ENCODE measurements at places on chromosomes 5 and 9. TPM values are rescaled to one million over a fixed set of nuclear protein-coding genes. Genes with fewer than 3 reads are reported as not detected.

DNA sequence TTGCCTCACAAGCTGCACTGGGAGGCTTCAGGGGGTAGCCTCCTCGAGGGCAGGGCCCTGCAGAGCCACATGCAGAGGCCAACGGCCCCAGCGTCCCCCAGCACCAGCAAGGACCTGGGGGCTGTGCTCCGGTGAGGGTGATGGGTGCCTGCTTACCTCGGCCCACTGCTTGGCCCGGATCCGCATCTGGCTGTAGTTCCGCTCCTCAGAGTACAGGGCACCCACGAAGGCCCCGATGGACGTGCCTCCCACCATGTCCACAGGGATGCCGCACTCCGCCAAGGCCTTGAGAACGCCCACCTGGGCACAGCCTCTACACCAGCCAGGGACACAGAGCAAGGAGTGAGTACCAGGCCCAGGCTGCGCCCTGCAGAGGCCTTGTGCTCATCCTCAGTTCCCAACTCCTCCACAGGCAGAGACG is 8.0 kb upstream of the NSMF start:
- no peak for DNase-seq

- no peak for DNase-seq
Measured at GRCh38 chr9:121185178-121185745, 16.4 kb downstream of the RAB14 start.

DNA sequence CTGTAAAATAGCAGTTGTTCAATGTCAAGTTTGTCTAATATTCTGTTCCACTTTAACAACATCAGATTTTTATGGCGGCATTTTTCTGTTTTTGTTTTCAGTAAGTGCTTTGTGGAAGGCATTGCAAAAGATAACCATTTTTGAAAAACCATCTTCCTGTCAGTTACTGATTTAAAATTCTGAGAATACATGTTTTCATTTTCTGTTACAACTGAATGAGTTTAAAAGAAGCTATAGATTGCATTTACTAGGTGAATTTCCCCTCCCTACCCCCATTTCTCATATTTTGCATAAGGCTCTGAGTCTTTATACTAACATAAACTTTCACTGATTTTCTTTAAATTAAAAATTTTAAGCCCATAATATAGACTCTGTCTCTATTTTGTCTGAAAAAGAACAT is 4.6 kb upstream of the ERAP2 start:
- no peak for DNase-seq

DNA sequence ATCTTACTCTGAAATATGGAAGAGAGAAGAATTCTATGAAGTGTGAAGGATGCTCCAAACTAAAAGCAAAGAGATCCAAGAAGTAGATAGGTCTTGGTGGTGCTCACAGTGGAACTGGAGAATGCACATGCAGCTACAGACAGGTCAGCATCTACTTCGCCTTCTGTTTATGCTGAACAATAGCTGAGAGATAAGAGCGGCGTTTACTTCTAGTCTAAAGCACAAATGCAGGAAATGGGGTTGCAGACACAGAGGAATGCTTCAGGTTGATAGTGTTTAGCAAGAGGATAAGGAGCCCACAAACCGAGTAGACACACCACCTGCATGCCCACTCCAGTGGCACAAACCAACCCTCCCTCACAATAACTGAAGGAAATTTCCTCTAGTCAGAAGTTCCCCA is 180.0 kb upstream of the RGMB start:
- DNase-seq: no peak

GRCh38 chr5:74035521-74035937 is 409.5 kb downstream of the ARHGEF28 start:
- no peak for DNase-seq

The ARL10 gene
- 5.4 TPM for total RNA-seq

Data from esophagus muscularis mucosa (tissue), 4 donors.